Left renal cortex interstitium (tissue), 4 donors: ENCODE measurements at places on chromosomes 3 and 15. TPM values are rescaled to one million over a fixed set of nuclear protein-coding genes. Genes with fewer than 3 reads are reported as not detected.

DNA sequence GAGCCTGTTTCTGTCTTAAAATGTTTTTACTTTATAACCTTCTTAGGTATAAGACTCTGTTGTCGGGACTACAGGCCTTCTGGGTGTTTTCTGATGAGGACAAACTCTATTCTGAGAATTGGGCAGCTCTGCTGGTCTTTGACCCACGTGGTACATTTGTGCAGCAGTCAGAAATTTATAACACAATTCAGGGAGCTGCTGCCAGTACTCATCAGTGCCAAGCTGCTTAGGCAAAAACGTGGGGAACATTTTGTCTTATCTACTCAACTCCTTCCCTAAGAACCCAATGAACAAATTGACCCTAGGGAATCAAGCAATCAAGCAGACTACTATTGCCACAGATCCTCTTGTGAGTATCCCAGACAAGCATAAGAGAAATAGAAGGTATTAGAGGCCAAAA lies 180.7 kb upstream of the PDZRN3 start:
- no peak for DNase-seq

GRCh38 chr15:100167884-100168375 lies 173.8 kb downstream of the ADAMTS17 start:
- no peak for DNase-seq

GRCh38 chr15:75042730-75043508 lies 19.5 kb downstream of the PPCDC start:
- no peak for DNase-seq

ECE2 gene
- not detected for polyA plus RNA-seq

EXD1 gene
- 0.16 TPM for polyA plus RNA-seq

CP gene
- polyA plus RNA-seq = 1.8 TPM
